ENCODE measurements at places on chromosomes 7 and 10.
A peak's percentile ranks its signal among the peaks of the same experiment; 100 is the strongest.

DNA sequence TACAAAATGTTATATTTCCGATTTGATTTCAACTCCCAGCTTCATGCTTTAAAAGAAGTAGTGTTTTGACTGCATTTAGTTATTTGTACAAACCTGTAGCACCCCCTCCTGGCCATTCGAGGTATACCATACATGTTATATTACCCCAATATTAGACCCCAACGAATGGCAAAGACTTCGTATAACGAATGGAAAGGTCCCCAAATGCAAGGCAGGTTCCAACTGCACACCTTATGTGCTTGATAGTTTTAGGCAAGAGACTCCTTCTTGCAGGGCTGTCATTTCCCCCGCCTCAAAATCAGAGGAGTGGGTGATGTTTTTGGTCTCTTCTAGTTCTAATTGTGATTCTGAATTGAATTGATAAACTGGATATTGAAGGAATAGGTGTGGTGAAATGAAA is 101.1 kb upstream of the TARP start:
- peak; percentile 58 for DNase-seq

- DNase-seq: no peak
These were observed 51.8 kb upstream of the ANK3 start for GRCh38 chr10:60441515-60441914.

- DNase-seq: no peak
These were observed 24.6 kb upstream of the ASL start for GRCh38 chr7:66050990-66051448.

DNA sequence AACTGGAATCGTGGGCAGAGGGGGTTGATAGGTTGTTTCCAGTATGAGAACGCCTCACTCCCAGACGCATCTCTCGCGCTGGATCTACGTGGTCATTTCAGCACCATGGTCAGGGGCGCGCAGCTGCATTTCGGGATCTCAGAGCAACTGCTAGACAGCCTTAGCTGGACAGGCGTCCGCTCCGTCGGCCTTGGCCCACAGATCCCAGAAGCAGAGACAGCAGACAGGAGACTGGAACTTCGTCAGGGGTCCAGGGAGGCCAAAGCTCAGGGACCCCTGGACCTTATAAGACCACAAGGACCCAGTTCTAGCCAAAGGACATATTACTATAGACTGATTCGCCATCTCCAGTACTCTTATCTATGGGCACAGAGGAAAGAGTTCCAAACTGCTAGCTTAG is 5.3 kb downstream of the NEUROG3 start:
- DNase-seq: no peak

DNA sequence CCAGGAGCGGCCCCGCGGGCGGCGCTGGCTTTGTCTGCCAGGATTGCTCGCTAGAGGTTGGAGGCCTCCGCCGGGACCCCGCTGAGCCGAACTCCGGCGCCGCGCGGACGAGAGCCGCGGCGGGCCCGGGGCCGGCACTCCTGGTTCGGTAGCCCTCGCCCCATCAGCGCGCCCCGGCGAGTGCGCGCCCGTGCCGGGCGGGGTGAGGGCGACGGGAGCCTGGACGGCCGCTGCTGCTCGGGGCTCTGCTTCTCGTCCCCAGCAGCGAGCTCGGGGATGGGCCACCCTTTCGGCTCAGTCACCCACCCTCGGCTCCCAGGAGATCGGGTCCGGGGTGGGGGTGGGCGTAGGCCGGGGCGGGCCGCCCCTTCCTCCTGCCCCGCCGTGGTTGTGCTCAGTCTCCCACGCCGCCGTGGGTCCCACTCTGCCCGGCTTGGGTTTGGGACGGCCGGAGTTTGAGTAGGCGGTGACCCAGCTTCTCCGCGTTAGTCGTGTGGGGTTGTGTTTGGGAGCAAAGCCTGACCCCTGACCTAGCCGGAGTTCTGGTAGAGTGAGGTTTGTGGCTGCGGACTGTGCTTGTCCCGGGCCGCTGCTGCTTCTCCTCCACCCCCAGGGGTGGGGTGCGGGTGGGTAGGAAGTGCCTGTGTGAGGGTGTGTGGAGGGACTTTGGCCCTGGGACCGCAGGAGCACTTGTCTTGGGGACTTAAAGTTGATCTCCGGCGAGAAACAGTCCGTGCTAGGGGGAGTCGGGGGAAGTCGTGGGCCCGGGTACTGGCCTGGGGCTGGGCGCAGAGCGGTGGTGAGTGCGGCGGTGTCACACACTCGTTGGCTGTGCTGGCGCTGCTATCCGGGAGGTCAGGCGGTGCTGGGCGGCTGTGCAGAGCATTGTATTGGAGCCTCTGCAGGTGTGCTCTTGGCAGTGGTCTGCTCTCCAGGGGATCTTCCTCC is 677 bp downstream of the TSPAN14 start:
- DNase-seq: peak; percentile 63

DNA sequence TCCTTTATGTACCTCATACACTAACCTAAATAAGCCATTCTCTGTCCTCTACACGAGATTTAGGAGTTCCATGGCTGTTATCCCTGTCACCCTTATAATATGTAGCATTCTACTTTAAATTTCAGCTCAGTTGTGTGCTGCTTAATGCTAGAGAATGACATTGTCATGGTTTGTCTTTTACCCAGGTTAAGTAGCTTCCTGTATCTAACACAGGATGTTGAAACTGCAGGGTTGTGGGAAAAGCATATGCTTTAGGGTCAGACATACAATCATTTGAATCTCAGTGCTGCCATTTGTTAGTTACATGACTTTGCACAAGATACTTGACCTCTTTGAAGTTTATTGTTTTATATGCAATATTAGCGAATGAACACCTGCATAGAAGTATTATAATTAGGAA is 235.1 kb upstream of the CACNA2D1 start:
- no peak for DNase-seq

DNA sequence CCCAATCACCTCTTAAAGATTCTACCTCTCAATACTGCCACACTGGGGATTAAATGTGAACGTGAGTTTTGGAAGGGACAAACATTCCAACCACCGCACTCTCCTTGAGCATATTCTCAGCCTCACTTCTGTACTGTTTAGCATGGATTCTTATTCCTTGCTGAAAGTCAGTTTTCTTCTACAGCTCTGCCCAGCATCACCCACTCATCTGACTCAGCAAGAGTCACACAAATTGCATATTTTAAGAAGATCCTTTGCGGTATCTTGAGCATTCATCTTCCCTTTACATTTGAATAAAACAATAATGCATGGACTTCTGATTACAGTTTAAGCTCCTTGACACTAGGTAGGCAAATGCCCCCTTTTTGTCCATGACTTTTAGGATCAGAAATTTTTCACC is 251.6 kb upstream of the MKLN1 start:
- no peak for DNase-seq

DNA sequence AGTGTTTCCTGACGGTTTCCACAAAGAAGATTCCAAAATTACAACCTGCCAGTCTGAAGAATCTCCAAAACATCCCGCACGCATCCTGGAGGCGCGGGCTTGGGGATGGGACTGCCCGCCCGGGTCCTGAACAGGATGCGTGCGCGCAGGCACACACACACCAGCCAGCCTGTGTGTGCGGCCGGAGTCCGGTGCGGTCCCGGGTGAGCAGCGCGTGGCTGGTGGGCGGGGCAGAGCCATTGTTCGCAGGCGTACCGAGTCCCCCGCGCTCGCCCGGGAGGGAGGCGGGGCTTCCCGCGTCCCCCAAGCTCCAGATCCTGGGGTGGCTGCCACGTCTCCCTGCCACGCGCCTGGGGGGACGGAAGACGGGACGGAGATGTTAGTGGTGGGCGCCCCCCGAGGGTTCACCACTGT is 675 bp upstream of the SCD start:
- peak; percentile 81 for DNase-seq

DNA sequence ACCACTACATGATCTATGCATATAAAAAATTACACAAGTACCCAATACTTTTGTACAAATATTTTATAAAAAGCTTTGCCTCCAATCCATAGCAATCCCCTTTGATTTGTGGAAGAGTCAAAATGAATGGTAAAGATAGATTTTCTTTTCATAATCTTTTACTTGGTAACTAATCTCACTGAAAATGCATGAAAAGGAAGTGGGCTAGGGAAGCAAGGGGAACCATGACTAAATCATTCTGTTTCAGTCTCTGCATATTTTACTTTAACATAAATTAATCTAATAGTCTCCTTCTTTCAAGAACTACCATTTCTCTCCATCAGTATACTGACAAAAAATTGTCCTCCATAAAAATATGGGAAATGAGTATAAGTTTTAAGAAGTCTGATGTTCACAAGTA is 96.9 kb downstream of the TES start:
- no peak for DNase-seq

- DNase-seq: no peak
These were observed 249.1 kb downstream of the KCND2 start for GRCh38 chr7:120521761-120522737.

DNA sequence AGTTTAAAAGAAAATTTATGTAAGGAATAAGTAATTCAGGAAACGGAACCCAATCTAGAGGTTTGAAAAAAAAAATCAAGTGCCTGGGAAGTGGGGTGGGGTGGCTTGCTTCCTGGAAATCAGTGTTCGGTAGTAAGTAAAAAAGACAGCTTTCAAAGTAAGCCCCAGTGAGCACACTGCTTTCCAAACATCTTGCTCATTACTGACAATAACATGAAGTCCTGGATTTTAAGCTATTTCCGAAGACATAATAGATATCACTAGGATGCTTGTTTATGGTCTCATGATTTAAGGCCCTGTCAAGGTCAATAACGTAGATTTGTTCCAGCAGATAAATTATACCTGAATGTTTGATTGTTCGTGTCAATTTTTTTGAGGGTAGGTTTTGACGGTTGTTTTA is 1.3 kb downstream of the STAMBPL1 start:
- DNase-seq: no peak

DNA sequence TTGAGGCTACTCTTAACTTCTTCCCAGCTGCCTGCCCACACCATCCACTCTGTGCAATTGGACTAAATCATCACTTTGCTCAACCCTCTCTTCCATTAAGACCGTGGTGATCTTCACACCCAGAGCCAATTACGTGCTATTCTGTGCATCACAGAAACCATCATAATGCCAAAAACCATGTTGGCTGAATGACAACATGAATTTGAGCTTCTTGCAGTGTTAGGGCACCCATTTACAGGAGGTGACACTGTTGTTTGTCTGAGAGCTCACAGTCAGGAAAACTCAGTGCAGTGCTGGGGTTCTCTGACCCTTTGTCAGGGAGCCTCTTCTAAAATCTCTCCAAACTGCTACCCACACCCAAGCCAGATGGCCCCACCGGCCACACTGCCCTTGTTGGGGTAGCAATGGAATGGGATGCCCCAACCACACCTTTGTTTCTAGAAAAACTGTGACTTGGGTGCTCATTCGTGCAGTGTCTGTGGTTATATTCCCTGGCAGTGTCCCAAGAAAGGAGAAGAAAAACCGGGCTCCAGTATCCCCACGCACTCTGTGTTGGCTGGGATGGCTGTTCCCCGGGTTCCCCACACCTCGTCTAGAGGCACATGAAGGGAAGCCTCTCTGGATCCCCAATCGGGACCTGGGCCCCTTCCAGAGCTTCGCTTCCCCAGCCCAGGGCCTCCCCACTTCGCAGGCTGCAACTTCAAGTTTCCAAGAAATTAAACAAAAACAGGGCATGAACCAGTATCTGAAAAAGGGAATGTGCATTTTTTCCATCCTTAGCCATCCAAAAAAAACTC is 2.0 kb upstream of the TNS3 start:
- no peak for DNase-seq

DNA sequence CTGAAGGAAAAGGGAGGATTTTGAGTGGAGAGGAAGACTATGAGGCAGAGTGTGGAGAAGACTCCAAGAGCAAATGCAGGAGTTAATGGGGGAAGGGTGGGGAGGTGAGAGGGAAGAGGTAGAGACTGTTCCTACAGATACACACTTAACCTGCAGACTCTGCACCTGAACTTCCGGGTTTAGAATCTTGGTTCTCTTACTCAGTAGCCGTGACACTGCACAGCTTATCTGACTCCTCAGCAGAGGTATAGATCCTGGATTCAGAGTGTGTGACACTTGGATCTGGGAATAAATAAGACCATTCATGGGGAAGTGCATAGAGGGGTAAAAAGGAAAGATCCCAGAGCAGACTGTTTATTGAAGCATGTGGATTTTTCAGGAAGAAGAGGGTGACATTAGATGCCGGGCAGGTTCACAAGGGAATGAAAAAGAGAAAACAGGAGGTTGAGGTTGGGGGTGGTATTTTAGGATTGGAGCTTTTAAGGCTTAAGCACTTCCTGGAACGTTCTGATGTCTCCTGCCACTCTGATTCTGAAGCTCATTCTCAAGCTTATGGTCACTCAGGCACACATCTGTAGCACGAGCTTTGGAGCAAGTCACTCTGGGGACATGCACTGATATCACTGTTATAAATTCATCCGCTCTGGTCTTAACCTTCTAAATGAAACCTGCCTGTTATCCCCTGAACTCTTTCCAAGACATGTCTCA is 5.7 kb upstream of the ZC3HAV1L start:
- DNase-seq: no peak

- DNase-seq: no peak
These were observed 2.4 kb upstream of the FGF8 start for GRCh38 chr10:101778151-101778780.

- DNase-seq: no peak
These were observed 790.6 kb upstream of the AUTS2 start for GRCh38 chr7:68807666-68808065.

GRCh38 chr7:31003721-31004120 is 40.0 kb downstream of the GHRHR start:
- no peak for DNase-seq

- DNase-seq: no peak
These were observed 451.7 kb downstream of the PTPRN2 start for GRCh38 chr7:158135931-158136330.

DNA sequence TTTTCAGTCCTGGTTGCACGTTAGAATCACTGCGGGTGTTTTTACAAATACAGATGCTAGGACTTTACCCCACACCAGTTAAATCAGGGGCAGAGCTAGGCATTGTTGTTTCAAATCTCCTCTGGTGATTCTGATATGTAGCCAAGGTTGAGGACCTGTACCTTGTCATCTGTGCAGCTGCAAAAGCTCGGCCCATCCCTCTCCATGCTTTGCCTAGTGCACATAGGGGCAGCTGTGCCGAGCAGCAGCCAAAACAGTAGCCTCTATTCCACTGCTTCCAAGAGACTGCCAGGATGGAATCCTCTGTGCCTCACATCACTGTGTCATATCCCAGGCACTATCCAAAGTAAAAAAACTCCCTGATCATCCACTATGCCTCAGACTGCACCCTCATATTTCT is 181.3 kb downstream of the CDK14 start:
- no peak for DNase-seq

DNA sequence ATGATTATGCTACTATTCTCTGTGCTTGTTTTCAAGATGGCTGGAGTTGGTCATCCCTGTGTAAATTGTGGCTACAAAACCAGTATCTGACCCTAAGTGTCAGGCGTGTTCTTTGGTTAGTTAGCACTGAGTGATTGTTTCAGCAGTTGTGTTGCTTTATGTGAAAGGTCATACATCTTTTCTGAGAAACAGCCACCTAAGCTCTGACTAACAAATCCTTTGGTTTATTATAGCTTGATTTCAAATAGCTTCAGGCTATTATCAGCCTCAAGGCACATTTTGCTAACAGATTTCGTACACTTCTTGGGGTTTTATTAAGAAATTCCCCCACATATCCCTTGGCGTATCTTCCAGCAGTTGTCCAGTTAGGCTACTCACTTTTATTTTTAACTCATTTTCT is 4.8 kb upstream of the ADRB1 start:
- DNase-seq: no peak

- DNase-seq: no peak
These were observed 34.2 kb downstream of the CTBP2 start for GRCh38 chr10:125125951-125126735.
